ENCODE measurements at places on chromosomes 2 and 18.

DNA sequence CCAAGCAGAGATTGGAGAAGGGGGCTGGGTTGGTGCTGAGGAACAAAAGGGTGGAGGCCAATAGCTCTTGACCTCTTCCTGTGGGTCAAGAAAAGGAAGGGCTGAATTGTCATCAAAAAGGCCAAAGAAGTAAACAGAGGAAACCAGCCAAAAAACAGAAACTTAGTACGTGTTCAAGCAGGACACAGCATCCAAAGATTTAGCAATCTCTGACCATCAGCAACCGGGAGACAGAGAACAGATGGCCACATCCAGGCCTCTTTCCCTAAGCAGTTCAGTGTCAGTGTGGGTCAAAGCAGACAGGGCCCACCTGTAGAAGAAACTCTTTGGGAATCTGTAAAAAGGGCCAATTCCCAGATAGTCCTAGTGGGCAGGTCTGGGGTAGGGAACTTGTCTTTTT, 2.9 kb downstream of the DNPEP start:
- DNase-seq: no peak

GRCh38 chr2:10159581-10160131, 37.1 kb downstream of the RRM2 start:
- DNase-seq: no peak

DNA sequence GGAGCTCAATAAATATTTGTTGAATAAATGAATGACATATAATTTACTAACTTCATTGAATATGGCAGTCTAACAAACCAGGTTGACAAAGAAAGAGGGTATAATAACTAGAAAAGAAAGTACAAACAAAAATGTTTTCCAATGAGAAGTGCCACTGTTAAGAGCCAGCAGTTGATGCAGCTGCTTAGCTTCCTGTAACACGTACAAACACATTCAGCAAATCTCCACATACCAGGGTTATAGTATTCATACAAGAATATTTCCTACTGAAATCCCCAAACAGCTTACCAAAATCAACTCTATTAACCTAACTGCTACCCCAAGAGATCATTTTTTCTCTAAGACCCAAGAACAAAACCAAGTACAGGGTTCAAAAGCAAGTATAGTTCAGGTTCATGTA, 77.7 kb downstream of the THADA start:
- DNase-seq: no peak

DNA sequence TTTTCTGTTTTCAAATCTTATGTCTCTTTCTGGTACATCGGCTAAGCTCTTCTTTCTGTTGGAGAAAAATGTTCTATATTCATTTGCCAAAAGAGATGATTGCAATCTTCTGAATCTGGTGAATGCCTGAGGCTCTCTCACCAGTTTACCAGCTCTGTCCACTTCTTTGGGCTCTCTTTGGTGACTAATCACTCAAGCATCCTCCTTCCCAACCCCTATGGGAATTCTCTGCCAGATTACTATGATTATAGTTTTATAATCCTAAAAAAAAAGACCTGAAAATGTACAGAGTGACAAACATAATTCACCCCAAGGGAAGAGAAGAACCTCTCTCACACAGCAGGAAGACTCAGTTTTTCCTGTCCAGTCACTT, 187.3 kb downstream of the CAMKMT start:
- no peak for DNase-seq

GRCh38 chr2:176482107-176482506, 212.9 kb downstream of the MTX2 start:
- no peak for DNase-seq

- no peak for DNase-seq
Observed at GRCh38 chr2:232761301-232761907, 15.0 kb downstream of the KCNJ13 start.

- DNase-seq: no peak
Observed at GRCh38 chr2:170813611-170814532, 2.8 kb upstream of the GAD1 start.

DNA sequence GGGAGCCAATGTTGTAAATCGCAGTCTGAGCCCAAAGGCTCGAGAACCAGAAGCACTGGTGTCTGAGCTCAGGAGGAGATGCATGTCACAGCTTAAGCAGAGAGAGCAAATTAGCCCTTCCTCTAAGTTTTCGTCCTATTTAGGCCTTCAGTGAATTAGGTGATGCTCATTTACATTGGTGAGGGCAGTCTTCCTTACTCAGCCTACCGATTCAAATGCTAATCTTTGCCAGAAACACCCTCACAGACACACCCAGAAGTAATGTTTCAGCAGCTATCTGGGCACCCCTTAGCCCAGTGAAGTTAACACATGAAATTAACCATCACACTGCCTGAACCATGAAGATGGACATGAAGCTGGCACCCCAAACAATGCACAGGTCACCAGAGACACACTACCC, 385.1 kb downstream of the STK39 start:
- no peak for DNase-seq

- DNase-seq: no peak
Observed at GRCh38 chr18:12048827-12049175, 44.8 kb upstream of the ANKRD62 start.

GRCh38 chr2:180573951-180574350, 406.5 kb upstream of the UBE2E3 start:
- no peak for DNase-seq

GRCh38 chr2:29232041-29232440, 116.8 kb downstream of the CLIP4 start:
- no peak for DNase-seq

GRCh38 chr2:150473767-150474166, 13.7 kb downstream of the RND3 start:
- DNase-seq: no peak

DNA sequence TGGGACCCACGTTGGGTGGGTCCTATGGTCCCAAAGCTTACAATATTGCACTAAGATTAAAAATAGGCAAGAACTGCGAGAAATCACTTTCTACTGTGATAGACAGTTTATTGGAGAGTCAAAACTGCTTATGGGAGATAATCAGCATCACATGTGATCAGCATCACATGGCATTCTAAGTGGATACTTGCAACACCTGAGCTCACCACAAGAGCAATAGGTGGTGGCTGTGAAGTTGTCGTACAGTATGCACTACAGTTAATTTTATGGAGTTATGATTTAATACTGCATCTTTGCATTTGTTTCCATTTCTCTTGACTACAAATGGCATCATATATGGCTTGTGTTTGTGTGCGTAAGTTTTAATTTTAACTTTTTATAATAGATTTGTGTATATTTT, 11.6 kb downstream of the PNO1 start:
- no peak for DNase-seq

DNA sequence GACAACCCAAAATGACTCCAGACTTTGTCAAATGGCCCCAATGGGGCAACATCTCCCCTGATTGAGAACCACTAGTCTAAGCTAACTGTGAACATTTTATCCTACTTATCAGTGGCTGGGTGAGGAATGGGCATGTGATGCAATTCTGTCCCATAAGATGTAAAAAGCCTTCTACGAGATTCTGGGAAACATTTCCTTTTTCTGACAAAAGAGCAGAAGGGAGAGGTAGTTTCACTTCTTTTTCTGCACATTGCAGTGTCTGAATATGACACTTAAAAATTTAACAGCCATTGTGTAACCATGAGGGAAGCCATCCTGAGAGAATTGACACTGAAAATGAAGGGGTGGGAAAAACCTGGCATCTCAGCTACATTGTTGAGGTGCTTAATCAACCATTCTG, 17.3 kb upstream of the MARCHF4 start:
- no peak for DNase-seq

- no peak for DNase-seq
Observed at GRCh38 chr2:42877511-42877910, 85.1 kb upstream of the HAAO start.

GRCh38 chr2:237306787-237307170, 107.2 kb downstream of the COL6A3 start:
- no peak for DNase-seq

GRCh38 chr2:53490659-53491058, 276.9 kb upstream of the CHAC2 start:
- no peak for DNase-seq

GRCh38 chr18:43590182-43590903, 313.1 kb upstream of the SYT4 start:
- no peak for DNase-seq

All from right renal cortex interstitium (tissue), 3 donors.